ENCODE measurements at places on chromosomes 7 and 10.

DNA sequence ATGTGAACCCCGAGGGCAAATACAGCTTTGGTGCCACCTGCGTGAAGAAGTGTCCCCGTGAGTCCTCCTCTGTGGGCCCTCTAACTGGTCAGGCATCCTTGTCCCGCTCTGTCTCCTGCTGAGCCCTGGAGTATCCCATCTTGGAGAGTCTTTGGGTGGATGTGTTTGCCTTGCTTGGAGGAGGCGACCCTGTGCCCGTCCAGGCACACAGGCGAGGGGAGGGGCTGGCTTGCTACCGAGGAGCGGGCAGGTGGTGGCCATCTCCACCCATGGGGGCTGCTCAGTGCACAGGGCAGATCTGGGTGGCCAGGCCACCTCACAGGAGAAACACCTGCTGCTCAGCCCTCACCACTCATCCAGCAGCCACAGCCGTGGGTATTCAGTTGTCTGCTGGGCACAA is 135.3 kb downstream of the EGFR start:
- DNase-seq = no peak

DNA sequence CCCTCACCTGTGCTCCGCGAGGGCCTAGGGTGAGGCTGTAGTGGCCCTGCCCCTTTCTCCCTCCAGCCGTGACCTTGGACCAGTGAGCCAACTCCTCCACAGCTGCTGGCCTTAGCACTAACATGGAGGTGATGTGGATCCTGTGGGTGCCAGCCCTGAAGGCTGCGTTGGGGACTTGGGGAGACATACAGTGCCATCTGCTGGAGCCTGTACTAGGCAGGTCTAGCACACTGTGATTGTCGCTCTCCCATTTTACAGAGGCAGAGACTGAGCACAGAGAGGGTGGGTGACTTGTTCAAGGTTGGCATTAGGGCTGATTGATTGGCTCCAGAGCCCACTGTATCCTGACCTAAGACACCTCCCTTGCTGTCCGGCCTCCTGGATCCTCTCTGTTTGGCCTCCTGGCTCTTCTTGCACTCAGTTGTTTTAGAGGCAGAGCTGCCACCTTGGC is 37.6 kb downstream of the PRF1 start:
- no peak for DNase-seq

DNA sequence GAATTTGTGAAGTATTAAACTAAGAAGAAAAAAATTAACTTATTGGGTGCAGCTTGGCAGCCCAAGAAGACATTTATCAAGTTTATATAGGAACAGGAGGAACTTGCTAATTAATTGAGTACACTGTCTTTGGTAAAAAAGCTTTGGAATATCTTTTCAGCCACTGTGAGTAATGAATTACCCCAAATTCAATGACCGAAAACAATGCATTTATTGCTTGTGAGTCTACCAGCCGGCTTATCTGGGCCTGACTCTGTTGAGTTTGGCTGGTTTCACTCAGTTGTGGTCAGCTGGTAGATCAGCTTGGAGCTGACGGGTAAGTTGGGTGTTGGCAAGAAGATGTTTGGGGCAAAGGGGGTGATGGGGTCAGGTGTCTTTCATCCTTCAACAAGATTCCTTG is 11.6 kb downstream of the GNG11 start:
- no peak for DNase-seq

DNA sequence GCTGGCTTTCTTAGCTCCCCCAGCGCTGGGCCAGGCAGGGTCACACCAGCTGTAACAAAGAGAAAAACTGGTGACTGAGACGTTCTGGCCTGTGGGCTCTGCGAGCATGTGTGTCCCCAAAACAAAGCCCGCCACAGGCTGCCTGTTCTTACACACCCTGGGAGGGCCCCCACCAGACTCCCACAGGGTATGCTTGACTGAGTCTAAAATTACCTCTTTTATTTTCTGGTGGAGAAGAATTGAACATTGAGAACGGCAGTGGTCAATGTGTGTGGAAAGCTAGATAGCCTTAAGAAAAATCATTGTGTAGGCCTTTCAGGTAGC is 808 bp downstream of the C10orf71 start:
- DNase-seq = no peak

DNA sequence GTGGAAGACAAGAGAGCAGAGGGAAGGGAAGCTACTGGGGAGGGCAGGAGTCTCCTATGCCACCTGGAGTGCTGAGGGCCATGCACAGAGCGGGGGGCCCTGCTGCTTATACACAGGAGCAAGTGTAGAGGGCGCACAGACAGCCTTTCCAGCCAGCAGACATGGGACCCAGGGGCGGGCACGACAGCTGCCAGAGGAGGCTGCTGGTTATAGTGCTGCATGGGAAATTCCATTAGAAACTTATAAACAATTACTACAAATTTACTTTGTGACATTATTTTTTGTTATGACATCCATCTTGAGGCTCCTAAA is 90.5 kb downstream of the WDFY4 start:
- no peak for DNase-seq

GRCh38 chr10:118950997-118951637 is 78.4 kb upstream of the NANOS1 start:
- no peak for DNase-seq

DNA sequence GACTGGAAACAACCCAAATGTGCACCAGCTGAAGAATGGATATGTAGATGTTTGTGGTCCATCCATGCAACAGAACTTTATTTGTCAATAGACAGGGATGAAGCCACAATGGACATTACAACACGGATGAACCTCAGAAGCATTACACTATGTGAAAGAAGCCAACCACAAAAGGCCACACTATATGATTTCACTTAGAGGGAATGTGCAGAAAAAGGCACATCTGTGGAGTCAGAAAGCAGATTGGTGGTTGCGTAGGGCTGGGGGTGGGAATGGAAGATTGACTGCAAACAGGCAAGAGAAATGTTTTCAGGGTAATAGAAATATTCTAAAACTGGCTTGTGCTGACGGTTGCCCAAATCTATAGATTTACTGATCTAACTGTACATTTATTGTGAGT is 34.3 kb upstream of the WASHC2A start:
- no peak for DNase-seq

DNA sequence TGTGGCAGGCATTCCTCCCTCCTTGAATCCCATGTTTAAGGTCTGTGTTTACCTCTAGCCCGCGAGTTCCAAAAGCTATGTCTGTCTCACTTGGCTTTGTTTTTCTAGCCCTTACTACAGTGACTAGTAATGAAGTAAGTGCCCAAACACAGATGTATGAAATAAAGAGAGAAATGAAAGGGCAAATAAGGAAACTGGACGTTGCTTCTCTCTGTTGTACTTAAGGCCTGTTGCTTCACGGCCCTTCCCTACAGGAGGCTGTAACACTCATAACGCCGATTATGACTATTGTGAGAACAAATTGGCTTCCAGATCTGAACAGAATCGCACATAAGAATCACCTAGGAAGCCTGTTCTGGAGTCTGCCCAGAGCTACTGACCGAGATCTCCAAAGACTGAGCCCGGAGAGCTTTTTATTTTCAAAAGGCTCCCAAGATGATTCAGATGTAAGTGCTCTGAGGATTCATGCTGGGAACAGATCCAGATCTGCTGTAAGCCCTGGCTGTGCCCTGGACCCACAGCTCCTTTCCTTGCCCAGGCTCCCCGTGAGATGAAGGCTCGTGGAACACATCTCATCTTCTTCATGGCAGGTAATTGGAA is 432.6 kb downstream of the SDK1 start:
- no peak for DNase-seq

DNA sequence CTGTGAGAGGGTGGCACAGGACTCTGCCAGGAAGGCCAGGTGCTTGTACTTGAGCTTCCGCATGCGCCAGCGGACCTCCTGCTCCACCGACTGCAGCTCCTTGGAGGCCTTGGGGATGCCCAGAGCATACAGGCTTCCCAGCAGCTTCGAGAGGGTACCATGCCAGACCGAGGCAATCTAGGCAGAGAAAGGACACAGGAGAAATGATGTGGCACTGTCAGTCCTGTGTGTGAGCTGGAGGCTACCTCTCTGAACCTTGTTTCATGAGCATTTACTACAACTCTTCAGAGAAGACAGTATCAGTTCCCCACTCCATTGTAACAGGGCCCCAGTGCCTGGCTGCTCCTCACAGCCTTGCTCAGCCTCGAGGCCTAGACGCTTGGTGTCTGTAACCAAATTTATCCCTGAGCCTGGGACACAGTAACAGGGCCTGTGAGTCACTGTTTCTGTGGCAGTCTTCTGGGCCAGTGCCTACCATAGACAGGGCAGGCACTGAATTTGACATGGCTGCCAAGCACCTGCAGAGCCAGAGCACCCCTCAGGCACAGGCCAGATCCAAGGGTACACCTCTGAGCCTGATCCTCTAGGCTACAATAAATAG is 5.8 kb downstream of the TBRG4 start:
- DNase-seq = no peak

GRCh38 chr7:130960208-130960988 is 226.4 kb upstream of the KLF14 start:
- DNase-seq = no peak

GRCh38 chr7:33325754-33326484 is 196.6 kb downstream of the BBS9 start:
- no peak for DNase-seq

GRCh38 chr10:132577350-132578003 is 39.9 kb downstream of the INPP5A start:
- DNase-seq = no peak

DNA sequence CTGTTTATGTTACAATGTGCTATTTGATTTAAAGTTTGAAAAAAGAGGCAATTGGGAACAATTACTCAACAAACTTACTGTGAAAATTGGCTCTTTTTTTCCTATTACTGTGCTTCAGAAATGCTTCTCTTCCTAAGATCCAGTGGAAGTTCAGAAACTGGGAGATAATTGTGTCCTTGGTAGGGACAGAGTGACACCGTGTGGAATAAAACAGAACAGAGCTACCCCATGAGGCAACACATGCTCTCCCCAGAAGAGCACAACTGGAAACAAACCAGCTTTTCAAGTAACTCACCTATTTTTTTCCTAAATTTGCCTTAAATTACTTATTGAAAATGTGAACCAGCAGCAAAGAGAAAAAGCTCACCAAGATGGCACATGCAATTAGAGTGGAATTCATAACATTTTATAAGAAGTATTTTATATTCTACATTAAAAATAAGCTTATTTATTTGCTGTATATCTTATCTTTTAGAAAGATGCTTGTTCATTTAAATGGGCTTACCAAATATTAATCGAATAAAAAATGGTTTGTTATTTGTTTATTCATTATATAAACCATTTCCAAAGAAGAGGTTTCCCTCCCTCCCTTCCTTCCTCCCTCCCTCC is 346.1 kb upstream of the ANKRD30A start:
- DNase-seq = peak; percentile 17

- no peak for DNase-seq
These were observed 259.0 kb downstream of the BBS9 start for GRCh38 chr7:33388332-33388731.

- DNase-seq = no peak
These were observed 9.5 kb upstream of the TLX1 start for GRCh38 chr10:101121654-101122031.

GRCh38 chr10:57809961-57810360 is 457.7 kb downstream of the IPMK start:
- no peak for DNase-seq

DNA sequence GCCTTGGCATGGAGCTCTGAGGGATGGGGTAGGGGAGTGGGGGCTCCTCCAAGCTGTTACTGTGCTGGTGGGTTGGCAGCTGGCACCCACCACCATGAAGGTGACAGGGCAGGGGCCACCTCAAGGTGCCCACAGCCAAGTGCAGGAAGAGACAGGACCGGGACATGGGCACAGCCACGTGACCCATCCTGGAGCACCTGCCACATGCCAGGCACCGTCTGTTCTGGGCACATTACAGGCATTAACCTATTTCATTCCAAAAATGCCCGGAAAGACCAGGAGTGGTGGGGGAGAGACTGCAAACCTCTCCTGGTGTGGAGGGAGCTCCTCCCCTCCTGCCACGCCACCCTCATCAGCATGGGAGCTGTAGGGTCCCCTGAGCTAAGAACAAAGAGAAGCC is 56.7 kb downstream of the CAMK2B start:
- DNase-seq = no peak

DNA sequence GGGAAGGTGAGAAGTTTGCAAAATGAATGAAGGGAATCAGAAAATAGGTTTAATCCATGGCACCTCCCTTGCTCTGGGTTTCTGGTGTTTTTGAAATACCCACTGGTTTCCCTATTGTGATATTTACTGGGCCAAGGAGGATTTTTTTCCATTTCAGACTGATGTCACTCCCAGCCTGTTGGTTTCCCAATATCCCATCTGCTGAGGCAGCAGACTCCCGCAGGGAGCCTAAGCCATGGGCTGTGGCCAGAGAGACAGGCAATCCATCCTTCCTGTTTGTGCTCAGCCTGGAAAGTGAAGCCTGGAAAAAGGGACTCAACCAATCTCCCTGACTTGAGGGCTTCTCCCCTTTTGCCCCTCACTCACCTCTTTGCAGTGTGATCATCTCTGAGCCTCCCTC is 22.8 kb downstream of the FAM107B start:
- no peak for DNase-seq

DNA sequence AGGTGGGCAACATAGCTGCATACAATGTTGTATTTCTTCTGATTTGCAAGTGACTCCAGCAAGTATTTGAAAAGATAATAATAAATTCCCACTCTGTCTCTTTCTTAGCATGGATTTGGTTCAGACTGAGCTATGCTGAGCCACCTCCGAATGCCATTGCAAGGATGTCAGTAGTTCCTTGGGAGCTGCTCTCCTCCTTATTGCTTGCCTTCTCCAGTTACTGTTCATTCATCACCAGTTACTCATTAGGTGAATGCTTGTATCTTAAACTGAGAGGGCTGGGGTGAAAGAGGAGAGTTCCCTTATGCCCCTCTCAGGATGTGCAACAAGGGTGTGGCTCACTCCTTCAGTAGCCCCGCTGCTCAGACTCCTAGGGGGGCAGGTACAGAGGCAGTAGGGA is 78.4 kb upstream of the PRKAR2B start:
- no peak for DNase-seq

DNA sequence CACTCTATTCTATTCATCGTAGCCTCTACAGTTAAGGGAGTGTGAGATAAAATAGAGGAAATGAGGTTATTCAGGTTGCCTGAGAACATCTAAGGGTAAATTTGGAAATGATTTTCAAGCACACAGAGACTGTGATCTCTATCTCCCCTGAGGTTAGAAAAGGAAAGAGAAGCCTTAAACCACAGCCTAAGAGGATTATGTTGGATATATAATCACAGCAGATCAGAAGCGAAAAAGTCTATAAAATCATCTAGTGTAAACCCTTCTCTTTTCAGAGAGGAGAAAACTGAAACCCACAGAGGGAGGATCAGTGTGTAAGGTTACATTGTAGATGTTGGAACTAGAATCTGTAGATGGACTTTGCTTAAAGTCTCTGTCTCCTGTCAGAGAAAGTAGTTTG is 90.6 kb upstream of the SEMA3E start:
- DNase-seq = no peak

DNA sequence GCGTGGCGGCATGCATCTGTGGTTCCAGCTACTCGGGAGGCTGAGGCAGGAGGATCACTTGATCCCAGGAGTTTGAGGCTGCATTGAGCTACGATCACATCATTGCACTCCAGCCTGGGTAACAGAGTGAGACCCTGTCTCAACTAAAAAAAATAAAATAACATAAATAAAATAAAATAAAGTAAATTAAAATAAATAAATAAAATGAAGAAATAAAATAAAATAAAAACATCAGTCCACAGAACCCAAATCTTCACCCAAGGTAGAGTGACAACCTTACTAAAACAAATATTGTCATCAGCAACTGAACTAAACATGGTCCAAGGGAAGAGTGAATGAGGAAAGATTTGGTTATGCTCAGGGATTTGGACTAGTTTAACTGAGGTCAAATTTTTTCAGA is 24.8 kb upstream of the OCM2 start:
- DNase-seq = no peak

- no peak for DNase-seq
These were observed 223.6 kb downstream of the MDFIC start for GRCh38 chr7:115145512-115145911.

GRCh38 chr7:94409200-94409948 is 14.7 kb downstream of the COL1A2 start:
- no peak for DNase-seq

All from H54 (cell line).